ENCODE measurements at places on chromosomes 4 and X.

DNA sequence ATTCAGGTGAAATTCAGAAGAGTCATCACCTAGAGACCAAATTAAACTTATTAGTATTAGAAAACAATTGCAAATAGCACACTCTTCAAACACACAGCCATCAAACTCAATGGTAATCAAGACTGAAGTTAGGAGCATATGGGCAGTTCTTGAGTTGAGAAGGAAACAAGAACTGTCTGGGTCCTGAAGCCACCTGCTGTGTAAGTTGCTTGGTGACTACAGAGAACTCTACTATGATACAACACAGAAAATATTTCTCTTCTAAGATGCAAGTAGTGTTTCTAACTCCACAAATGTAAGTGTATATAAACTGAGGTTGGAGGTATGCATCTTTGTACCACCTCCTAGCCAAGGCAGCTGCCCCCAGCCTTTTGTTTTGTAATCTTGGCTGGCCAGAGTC lies 325 bp upstream of the PF4V1 start:
- no peak for DNase-seq

GRCh38 chr4:112520598-112521122 lies 4.7 kb upstream of the NEUROG2 start:
- no peak for DNase-seq

- peak; percentile 38 for DNase-seq
Observed at GRCh38 chr4:185183622-185184281, 20.0 kb downstream of the CFAP97 start.

DNA sequence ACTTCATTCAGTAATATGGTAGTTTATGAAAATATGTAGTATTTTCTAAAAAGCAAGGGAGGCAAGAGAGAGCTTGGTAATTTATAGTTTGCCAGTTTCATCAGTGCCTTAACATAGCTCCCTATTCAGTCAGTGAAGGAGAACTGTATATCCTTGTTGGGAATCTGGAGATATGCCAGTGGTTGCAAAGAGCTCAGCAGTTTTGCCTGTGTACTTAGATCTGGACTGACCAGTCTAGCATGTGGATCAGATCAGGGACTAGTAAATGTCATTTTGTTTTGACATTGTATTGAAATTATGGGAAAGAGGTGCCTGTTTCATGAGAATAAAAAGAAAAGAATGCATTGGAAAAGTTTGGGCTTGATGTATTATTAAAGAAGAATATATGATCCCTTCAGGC lies 88.6 kb downstream of the ZIC3 start:
- no peak for DNase-seq

DNA sequence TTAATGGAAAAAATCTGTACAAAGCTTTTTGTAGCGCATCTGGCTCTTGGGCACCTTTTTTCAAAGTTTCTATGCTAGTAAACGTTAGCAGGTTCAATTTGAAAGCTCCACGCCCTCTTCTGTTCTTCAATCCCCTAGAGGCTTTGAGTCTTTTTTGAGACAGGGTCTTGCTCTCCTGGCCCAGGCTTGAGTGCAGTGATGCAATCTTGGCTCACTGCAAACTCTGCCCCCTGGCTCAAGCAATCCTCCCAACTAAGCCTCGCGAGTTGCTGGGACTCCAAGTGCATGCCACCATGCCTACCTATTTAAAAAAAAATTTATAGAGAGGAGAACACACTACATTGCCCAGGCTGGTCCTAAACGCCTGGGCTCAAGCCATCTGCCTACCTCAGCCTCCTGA lies 9.2 kb downstream of the RXFP1 start:
- DNase-seq: no peak

DNA sequence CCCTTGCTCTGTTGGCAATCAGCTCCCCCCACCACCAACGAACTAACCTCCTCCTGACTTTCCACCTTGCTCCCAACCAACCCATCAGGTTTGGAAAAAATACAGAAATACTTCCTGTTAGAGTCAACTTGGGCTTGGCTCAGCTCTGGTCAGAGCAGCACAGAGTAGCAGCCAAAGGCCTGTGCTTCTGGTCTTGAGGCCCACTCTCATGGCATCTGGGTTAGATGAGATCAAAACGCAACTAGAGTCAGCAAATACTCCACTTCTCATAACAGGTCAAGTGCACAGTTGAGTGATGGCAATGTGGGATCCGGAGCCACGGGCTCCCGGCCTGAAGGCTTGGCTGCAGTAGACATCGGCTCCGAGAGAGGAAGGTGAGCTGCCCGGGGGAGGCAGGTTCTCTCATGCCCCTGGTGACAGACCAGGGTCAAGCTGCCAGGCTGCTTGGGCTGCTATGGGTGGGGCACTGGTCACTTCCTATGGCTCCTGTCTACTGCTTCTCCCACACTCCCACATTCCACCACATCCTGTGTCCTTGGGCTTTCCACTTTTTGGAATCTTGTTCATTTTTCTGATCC lies 34.8 kb downstream of the ZNF185 start:
- DNase-seq: no peak

DNA sequence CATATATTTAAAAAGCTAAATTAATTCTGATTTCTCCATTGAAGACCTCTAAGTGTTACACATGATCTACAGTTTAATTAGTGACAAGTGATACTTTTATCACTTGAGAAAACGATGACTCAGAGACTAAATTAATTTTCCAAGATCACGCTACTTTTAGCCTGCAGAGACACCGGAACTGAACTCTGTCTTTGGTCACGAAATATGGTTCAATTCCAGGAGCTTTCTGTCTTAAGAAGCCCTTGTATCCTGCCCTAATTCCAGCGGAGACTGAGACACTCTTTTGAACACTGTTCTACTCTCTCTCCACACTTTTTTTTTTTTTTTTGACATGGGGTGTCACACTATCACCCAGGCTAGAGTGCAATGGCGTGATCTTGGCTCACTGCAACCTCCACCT lies 63.6 kb downstream of the IRF2 start:
- DNase-seq: no peak
